SHP77 (cell line): ENCODE measurements at places on chromosomes 2 and 18.

GRCh38 chr2:28088970-28089369 is 198.4 kb downstream of the BABAM2 start:
- no peak for DNase-seq

- DNase-seq, result no peak
These were observed 290.0 kb downstream of the PHLPP1 start for GRCh38 chr18:63005306-63005705.

GRCh38 chr2:23293731-23294130 is 91.2 kb upstream of the KLHL29 start:
- DNase-seq, result no peak

DNA sequence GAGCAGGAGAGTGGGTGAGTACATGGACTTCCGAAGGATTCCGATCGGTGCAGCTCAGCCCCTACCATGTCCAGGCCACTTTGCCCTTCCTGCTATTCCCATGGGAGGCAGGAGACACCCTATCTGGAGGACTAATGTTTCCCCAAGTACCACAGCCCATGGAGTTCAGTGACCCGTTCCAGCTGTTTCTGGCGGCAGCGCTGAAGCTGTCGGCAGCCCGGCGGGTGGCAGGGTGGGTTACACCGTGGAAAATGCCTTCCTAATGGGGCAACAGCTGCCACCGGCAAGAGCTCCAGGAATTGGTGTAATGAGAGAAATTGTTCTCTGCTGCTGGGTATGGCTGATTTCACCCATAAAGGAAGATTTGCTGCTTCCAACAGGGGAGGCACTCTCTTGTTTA is 98.3 kb downstream of the MYCN start:
- no peak for DNase-seq

GRCh38 chr2:155062250-155062921 is 363.9 kb downstream of the KCNJ3 start:
- no peak for DNase-seq

GRCh38 chr18:52077251-52077983 is 262.6 kb upstream of the DCC start:
- DNase-seq, result no peak

DNA sequence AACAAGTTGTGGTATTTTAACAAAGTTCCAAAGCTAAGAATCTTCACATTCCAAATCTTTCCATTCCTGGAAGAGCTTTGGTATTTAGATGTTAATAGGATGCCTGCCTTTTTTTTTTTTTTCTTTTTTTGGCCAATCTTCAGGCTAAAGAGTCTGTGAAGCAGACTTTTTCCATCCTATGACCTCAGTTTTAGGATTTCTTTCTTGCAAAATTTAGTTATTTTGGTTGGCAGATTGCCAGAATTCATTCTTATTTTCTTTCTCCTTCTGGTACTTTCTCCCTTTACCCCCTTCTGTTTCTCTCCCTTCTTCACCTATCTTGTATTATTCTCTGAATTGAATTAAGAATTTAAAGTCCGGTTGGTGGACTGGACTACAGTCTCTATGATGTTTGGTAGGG is 217.8 kb upstream of the REV1 start:
- DNase-seq, result no peak

- DNase-seq, result no peak
These were observed 119.6 kb downstream of the MBP start for GRCh38 chr18:77012806-77013541.

DNA sequence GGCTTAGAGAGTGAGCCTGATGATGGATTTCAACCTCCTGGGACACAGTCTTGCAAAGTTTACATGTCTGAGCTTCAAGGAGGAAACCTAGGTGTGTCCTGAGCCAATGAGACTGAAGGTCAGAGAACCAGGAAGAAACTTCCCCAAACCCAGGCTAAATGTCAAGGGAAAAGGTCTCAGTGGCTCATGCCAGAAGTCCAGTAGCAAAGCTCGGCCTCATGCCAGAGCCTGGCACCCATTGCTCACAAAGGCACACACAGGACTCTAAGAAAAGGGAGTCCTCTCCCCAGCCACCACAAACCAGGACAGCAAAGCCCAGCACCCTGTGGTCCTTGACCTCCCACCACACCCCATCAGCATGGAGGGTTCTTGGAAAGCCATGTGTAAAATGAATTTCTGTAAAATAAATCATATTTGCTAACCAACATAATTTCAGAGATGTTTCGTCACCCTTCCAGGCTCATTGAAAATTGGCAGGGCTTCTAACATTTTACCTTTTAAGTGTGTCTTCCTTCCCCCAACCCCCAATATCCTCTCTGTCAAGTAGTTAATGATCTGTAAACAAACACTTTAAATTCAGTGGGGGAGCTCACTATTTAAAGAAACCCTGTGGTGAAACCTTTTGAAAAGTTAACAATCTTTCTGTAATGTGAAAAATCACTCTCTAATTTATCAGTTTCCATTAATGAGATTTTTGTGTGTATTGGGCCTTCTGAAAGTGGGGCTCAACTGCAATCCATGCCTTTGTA is 77.1 kb downstream of the BCL11A start:
- no peak for DNase-seq

DNA sequence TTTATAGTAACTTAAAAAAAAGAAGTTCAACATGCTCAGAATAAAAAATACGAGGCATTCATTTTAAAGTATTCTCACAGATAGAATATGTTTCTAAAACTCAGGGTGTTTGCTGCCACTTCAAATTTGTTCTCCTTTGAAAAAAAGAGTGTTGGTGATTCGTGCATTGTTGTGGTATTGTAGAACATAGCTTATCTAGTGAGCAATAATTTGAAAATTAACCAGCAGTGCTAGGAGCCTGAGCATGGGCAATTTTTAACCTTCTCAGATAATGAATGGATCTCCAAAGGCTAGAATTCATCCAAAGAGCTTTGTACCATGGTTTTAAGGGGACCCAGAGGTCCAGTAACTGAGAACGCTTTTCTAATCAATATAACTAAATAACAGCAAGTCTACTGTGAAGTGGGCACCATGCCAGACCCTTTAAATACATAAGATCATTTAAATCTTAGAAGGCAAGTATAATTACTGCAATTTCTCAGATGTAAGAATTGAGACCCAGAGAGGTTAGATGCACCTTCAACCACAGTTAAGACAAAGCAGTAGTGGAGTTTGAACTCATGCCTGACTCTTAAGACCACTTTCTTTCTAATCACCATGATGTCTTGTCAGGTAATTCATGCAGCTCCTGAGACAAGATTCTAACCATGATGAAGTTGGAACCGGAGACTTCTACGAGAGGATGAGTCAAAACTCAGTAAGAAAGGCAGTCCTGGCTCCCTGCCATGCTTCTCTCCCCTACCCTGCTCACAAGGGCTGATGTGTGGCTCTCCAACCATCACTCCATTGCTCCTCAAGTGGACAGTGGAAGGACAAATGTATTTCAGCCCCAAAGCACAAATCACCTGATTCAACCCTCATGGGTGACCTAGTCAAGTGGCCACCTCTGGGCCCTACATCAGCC is 3.4 kb downstream of the CYRIA start:
- DNase-seq, result no peak

DNA sequence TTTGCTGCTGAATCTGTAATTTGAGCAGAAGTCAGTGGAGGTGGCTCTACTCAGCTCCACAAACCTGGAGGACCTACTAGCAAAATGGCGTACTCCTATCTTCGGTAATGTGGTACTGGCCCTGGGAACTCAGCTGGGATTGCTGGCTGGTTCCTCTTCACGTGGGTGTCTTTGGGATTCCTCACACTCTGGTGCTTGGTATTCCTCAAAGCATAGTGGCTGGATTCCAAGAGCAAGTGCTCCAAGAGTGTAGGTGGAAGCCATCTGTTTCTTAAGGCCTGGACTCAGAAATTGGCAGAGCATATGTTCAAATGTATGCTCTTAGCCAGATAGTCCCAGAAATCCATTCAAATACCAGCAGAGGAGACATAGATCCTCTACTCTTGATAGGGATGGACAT is 281.9 kb upstream of the CDH7 start:
- no peak for DNase-seq

GRCh38 chr2:201990069-201990468 is 43.6 kb upstream of the FZD7 start:
- DNase-seq, result no peak

DNA sequence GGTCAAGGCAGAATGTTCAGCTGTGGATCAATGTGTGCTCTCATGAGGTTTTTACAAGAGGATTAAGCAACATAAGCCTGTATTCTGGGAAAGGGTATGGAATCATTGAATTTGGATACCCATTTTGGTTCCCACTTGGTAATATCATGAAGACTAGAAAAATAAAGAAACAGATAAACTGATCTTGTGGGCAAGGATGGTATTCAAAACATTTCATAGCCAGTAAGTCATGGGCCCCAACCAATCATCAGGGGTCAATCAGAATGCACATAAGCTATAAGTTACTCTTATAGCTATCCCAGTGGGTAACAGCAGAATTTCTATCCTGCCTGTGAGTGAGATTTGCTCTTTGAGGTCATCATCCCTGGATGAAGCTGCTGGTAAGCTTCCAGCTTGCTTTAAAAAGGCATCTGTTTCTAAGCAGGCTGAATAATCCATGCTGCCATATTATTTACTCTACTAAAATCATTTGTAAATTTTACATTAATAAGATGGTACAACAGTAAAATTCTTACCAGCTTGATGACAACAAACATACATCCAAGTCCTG is 291.2 kb downstream of the RAD51AP2 start:
- DNase-seq, result no peak

DNA sequence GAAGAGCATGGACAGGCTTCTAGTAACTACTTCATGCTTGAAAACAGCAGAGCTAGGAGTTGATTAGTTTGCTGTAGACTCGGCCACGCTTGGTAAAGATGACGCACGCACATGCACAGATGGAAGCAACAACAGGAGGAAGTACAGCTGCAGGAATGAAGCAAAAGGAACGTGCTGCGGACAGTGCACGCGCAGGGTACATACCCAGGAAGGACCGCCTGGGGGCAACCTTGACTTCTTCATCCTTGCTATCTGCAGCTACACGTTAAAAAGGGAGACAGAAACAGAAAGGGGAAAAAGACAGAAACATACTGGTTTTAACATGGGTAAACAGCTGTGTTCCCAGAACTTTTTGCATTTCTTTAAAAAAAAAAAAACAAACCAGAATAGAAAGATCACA is 17.7 kb downstream of the SLC66A2 start:
- DNase-seq, result no peak

DNA sequence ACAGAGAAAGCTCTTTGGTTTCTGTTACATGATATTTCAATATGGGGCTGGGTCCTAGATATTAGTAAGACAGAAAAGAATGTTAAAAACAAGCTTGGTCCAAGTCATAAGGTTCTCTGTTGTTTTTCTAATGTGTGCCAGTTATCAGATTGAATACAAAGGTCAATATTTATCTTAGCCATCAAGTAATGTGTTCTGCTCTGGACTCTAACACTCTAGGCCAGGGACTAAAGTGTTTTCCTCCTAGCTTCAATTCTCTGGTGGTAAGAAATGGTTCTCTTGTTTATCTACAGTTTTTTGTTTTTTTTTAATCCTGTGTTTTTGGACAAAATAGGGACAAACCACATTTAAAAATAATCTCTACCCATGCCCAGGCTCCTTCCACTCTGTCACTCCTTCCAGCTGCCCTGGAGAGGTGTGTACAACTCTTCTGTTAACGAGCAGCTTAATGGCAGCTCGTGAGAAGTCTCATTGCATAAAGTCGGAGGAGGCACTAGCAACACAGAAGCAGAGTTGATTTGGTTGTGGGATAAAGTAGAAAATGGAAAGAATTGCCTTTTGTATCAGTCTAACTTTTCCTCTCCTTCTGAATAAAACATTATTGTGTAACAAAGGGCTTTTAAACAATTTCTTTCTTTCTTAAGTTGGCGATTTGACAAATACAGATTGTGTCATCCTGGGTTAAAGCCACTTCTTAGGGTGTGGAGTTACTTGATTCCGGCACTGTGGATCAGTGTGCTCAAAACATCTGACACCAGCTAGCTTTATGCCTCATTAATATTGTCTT is 8.0 kb upstream of the SESTD1 start:
- DNase-seq, result no peak

DNA sequence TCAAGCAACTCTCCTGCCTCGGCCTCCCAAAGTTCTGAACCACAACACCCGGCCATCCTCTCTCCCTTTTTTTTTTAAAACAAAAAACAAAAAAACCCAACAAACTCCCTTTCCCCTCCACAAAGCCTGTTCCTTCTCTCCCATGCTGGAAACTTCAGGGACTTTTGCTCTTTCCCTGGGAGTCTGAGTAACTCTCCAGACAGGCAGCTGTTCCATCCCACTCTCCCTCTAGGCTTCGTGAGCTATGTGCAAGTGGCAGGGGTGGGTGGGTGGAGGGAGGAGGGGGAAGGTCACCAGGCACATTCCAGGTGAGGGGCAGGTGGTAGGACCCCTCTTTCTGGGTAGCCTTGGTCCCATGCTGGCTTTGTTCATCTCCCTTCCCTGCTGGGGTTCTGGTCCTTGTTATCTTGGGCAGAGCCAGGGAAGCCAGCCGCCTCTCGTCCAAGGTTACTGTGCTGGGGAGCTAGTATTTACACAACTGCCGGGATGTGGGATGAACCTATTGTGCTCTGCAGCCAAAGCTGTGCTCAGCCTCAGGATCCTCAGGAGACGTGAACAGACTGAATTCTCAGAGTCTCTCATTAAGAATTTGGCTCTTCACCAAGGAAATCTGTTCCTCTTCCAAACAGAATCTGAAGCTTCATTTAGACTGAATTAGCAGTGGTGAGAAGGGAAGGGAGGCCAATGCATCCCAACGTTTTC is 106.9 kb downstream of the LIPG start:
- peak; percentile 61 for DNase-seq

DNA sequence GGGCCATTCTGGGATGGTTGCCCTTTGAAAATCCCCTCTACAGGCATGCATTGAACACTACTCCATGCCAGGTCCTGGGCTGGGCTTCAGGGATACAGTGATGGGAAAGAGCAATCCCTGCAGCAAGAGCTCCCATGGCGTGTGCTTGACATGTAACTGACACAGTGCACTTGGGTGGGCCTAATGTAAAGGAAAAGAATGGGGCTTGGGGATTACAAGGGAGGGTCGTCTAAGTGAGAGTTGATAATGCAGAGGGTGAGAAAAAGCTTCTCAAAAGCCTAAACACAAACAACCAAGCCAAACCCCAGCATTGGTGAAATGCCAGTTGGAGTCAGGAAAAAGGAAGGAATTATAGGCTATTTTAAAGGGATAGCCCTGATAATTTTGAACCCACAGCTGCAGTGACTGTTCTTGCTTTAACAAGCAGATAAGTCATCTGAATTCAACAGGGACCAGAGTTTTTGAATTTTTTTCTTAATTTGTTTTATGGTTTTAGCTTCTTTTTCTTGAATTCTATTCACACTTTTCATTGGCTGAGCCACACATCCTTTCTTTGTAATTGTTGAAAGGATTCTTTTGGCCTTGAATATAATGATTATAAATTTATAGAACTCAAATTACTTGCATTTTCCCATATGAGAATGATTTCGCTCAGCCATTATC is 308.7 kb downstream of the LPIN1 start:
- DNase-seq, result no peak

DNA sequence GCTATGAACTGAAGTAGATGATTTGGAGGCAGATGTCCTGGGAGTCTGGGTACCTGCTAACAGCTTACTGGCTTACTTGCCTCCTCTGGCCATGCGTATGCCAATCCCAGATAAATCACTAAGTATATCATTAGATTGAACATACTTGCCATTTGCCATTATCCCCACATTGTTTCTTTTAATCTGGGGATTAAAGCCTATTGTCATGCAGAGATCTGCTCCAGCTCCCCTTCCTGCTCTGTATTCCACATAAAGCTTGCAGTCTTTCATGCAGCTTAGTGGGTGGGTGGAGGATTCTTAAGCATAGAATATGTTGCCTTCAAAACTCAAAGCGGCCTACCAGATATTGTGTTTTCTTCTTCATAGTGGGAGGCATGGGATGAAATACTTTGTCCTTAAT is 311.8 kb upstream of the MMADHC start:
- DNase-seq, result no peak
